Ascending aorta (tissue), 2 donors: ENCODE measurements at places on chromosomes 12 and 14. TPM values are rescaled to one million over a fixed set of nuclear protein-coding genes. Genes with fewer than 3 reads are reported as not detected.
A peak's percentile ranks its signal among the peaks of the same experiment; 100 is the strongest.

CIROP gene
- not detected for total RNA-seq

NRIP2 gene
- 9.7 TPM for total RNA-seq

DNA sequence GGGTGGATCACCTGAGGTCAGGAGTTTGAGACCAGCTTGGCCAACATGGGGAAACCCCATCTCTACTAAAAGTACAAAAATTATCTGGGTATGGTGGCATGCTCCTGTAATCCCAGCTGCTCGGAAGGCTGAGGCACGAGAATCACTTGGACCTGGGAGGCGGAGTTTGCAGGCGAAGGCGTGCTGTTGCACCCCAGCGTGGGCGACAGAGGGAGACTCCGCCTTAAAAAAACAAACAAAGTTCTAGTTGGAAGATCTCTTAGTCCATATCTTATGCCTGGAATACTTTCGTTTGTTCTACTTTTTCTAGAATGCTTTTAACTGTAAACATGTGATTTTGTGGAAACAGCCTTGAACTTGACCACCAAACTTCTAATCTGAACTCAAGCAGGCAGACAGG, 38.7 kb downstream of the PPHLN1 start:
- peaks cover 3% of the 10 kb centered on the region for H3K4me1 ChIP-seq
- H3K4me3 ChIP-seq = no peak overlapping the region
- DNase-seq = no peak
- no peaks in the 10 kb centered on the region for H3K36me3 ChIP-seq
- H3K27me3 ChIP-seq = no peaks in the 10 kb centered on the region

- H3K36me3 ChIP-seq = no peaks in the 10 kb centered on the region
- H3K4me3 ChIP-seq = no peak overlapping the region
- H3K27ac ChIP-seq = no peak overlapping the region
- DNase-seq = no peak
Observed at GRCh38 chr12:10283027-10283426, 24.6 kb upstream of the KLRD1 start.

- no peak for DNase-seq
- H3K4me1 ChIP-seq = no peaks in the 10 kb centered on the region
- no peaks in the 10 kb centered on the region for H3K27me3 ChIP-seq
- H3K36me3 ChIP-seq = no peaks in the 10 kb centered on the region
- H3K27ac ChIP-seq = no peak overlapping the region
Observed at GRCh38 chr14:91368776-91369416, 48.7 kb downstream of the CCDC88C start.

DNA sequence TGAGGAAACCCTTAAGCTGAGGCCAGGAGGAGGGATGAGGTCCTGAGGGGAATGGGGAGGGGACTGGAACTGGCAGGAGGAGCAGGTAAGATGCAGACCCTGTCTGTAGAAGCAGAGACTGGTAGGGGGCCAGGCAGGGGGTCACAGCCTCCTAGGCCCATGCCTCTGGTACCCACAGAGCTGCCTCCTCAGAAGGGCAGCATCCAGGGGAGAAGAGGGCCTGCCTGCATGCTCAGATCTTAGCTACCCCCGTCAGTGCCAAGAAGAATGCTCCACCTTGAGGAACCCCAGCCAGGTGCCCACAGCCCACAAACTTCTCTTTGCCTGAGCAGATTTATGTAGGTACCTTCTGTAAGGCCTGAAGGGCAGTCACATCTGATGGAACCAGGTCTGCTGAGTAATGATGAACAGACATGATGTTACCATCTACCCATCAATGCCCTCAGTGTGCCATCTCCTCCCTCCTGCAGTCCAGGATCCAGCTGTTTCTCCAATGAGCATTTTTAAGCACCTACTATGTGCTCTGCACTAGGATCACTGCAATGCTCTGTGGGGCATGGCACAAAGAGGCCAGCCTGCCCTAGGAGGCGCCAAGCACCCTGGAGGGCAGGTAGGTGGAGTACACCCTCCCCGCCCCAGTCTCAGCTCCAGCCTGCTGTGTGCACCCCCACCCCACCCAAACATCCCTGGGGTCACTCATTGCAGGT, 24.8 kb upstream of the ZFP36L1 start:
- H3K4me1 ChIP-seq = peaks cover 12% of the 10 kb centered on the region
- peak overlapping the region; percentile 97 for H3K27ac ChIP-seq
- no peaks in the 10 kb centered on the region for H3K27me3 ChIP-seq
- no peak for DNase-seq

NGDN gene
- 7.8 TPM for total RNA-seq

DNA sequence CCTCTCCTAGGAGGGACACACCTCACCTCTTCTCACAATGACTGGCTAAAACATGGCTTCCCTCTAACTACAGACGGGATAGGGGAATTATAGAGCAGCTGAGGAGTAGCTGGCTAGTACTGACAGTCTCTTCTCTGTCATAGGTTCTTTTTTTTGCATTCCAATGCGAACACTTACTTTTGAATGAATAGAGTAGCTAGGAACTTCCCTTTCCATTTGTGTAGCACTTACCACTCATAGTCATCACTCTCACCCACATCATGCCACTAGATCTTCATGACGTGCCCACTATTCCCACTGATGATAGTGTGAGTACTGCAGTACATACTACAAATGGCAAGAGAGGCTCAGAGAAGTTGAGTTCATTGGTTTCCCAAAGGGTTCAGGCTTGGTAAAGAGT, 143.9 kb upstream of the HIF1A start:
- no peaks in the 10 kb centered on the region for H3K27me3 ChIP-seq
- no peaks in the 10 kb centered on the region for H3K36me3 ChIP-seq
- peaks cover 4% of the 10 kb centered on the region for H3K4me1 ChIP-seq
- no peak for DNase-seq
- H3K27ac ChIP-seq = no peak overlapping the region

PPP1R1A gene
- total RNA-seq = 28.7 TPM

APOF gene
- not detected for total RNA-seq

HOXC12 gene
- not detected for total RNA-seq

DNA sequence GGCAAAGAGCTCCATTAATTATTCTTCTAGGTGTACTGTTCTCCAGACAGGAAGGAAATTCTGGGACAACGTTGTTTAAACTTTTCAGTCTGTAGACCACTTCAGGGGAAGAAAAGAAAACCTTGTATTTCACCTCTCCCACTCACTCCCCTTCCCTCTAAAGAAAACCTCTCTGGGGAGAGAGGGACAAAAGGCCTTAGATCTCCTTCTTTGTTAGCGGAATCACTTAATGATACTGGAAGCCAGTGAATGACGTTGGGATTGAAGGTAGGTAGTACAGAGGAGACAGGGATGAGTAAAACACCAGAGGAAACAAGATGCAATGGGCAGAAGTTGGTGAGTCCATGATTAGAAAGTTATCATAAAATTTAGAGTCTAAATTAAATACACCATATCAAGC, 38.7 kb upstream of the SGPP1 start:
- no peaks in the 10 kb centered on the region for H3K4me1 ChIP-seq
- no peaks in the 10 kb centered on the region for H3K36me3 ChIP-seq
- no peak for DNase-seq
- no peak overlapping the region for H3K27ac ChIP-seq

GRCh38 chr14:67623114-67623513, 3.4 kb downstream of the ARG2 start:
- H3K27me3 ChIP-seq = no peaks in the 10 kb centered on the region
- H3K4me1 ChIP-seq = peaks cover 4% of the 10 kb centered on the region
- no peaks in the 10 kb centered on the region for H3K36me3 ChIP-seq

GRCh38 chr14:65791191-65791981, 378.9 kb downstream of the FUT8 start:
- DNase-seq = no peak
- no peak overlapping the region for H3K4me3 ChIP-seq
- H3K4me1 ChIP-seq = no peaks in the 10 kb centered on the region
- H3K27me3 ChIP-seq = no peaks in the 10 kb centered on the region
- no peaks in the 10 kb centered on the region for H3K36me3 ChIP-seq
- H3K27ac ChIP-seq = no peak overlapping the region

GRCh38 chr12:131507094-131507493, 203.8 kb upstream of the SFSWAP start:
- H3K27me3 ChIP-seq = no peaks in the 10 kb centered on the region
- no peaks in the 10 kb centered on the region for H3K36me3 ChIP-seq
- H3K4me1 ChIP-seq = no peaks in the 10 kb centered on the region
- DNase-seq = no peak
- no peak overlapping the region for H3K4me3 ChIP-seq
- H3K27ac ChIP-seq = no peak overlapping the region

DNA sequence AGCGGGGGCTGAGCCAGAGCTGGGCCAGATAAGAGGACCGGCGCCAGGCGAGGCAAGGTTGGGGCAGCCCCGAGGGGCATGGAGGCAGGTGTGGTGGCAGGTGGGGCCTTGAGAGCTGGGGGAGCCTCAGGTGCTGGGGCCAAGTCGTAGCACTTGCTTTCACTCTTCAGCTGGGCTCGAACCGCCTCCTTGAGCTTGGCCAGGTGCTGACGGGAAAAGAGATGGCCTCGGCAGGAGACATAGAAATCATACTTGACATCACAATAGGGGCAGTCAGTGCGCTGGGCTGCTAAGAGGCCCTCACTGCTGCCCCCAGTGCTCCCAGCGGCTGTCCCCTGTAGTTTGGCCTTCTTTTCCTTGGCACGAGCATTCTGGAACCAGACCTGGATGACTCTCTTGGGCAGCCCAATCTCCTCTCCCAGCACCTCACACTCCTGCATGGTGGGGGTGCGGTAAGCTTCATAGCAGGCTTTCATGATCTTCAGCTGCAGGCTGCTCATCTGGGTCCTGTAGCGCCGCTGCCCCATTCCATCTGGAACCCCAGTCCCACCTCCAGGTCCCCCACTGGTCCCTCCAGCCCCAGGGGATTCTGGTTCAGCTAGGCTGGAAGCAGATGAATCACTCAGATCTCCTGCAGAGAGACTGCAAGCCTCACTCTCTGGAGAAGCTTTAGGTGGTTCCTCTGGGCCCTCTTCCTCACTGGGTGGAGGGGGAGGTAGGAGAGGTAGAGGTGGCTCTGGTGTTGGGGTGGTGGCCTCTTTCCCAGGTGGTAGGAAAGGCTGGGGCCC, 28.1 kb downstream of the ZFHX2 start:
- DNase-seq = no peak
- H3K27ac ChIP-seq = no peak overlapping the region
- no peak overlapping the region for H3K4me3 ChIP-seq
- H3K36me3 ChIP-seq = peaks cover 3% of the 10 kb centered on the region
- H3K27me3 ChIP-seq = no peaks in the 10 kb centered on the region
- H3K4me1 ChIP-seq = no peaks in the 10 kb centered on the region

- no peaks in the 10 kb centered on the region for H3K36me3 ChIP-seq
- H3K27me3 ChIP-seq = no peaks in the 10 kb centered on the region
- no peak overlapping the region for H3K27ac ChIP-seq
- no peaks in the 10 kb centered on the region for H3K4me1 ChIP-seq
Observed at GRCh38 chr14:28467611-28468010, 299.0 kb upstream of the FOXG1 start.

GRCh38 chr14:69828354-69828753, 31.3 kb upstream of the SLC10A1 start:
- H3K36me3 ChIP-seq = no peaks in the 10 kb centered on the region
- no peak overlapping the region for H3K4me3 ChIP-seq
- no peaks in the 10 kb centered on the region for H3K4me1 ChIP-seq
- DNase-seq = no peak
- no peaks in the 10 kb centered on the region for H3K27me3 ChIP-seq
- no peak overlapping the region for H3K27ac ChIP-seq

DNA sequence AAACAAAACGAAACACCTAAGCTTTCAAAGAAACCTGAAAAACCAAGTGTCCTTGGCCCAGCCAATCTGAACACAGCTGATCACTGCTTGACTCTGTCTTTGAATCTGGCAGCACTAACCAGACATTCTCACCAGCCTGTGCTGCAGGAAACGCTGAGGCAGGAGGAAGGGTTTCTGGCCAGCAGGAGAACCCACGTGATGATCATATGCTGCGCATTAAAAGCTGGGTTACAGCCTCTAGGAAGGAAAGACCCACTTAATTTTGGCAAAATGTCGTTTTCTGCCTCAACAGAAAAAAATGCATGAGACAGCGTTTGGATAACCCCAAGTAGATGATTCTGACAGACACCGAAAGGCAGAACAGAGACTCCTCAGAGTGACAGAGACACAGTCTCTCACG, 9.8 kb downstream of the APPL2 start:
- peaks cover 12% of the 10 kb centered on the region for H3K36me3 ChIP-seq
- peak; percentile 82 for DNase-seq
- H3K4me1 ChIP-seq = peaks cover 4% of the 10 kb centered on the region
- H3K27me3 ChIP-seq = no peaks in the 10 kb centered on the region

DNA sequence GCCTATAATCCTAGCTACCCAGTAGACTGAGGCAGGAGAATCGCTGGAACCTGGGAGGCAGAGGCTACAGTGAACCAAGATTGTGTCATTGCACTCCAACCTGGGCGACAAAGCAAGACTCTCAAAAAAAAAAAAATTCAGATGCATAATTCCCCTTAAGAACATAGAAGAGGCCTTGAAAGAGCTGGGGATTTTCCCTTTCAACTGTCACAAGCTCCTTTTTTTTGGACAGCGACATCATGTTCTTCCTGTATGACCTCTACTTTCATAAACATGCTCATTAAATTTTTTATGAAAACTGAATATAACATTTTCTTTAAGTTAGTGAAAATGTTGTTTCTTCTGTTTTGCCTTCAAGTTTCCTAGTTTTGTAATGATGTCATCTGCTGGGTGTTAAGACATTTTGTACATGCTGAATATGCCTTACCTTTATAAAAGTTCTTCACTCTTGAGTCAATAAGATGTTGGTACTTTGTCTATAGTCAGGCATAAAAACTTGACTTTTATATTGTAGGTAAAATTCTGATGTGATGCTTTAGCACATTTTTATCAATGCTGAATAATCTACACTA, 76.0 kb downstream of the PTHLH start:
- H3K27ac ChIP-seq = no peak overlapping the region
- H3K4me3 ChIP-seq = no peak overlapping the region
- H3K36me3 ChIP-seq = no peaks in the 10 kb centered on the region
- H3K27me3 ChIP-seq = no peaks in the 10 kb centered on the region

- H3K4me1 ChIP-seq = no peaks in the 10 kb centered on the region
- H3K27ac ChIP-seq = no peak overlapping the region
- H3K4me3 ChIP-seq = no peak overlapping the region
- no peaks in the 10 kb centered on the region for H3K36me3 ChIP-seq
Observed at GRCh38 chr14:83260751-83261150, 1727.1 kb upstream of the SEL1L start.

HAL gene
- 1.5 TPM for total RNA-seq

DNA sequence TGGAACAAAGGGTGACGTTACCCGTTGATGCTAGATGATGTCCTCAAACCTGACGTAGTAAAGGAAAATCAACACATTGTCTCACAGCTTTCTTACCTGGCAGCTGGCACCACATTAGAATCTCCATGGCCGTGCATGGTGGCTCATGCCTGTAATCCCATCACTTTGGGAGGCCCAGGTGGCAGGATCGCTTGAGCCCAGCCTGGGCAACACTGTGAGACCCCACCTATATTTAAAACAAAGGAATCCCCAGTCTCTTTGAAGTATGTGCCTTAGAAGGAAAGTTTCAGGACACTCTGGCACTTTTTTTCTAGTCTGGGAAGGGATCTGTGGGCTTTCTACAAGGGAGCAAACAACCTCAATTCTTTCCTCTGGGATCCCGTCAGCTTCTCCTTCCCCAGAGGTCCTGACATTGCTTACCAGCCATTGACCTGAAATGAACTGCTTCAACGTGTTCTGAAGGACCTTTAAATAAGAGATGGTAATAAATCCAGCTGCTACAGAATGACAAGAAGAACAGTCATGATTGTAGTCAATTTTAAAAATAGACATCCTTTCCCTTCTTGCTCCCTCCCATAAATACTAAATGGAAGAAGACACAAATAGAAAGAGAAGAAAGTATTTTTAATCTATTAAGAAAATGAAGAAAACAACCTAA, 33.7 kb upstream of the TTC7B start:
- no peaks in the 10 kb centered on the region for H3K36me3 ChIP-seq
- no peak overlapping the region for H3K4me3 ChIP-seq
- no peaks in the 10 kb centered on the region for H3K4me1 ChIP-seq
- no peak for DNase-seq
- no peak overlapping the region for H3K27ac ChIP-seq
